Stimulated activated CD4-positive, alpha-beta T cell treated with anti-CD3 and anti-CD28 coated beads, Interleukin-1b, Interleukin-23, amount 100 ng/mL, for 1 hour (primary cell): ENCODE measurements at places on chromosomes 4 and X.

DNA sequence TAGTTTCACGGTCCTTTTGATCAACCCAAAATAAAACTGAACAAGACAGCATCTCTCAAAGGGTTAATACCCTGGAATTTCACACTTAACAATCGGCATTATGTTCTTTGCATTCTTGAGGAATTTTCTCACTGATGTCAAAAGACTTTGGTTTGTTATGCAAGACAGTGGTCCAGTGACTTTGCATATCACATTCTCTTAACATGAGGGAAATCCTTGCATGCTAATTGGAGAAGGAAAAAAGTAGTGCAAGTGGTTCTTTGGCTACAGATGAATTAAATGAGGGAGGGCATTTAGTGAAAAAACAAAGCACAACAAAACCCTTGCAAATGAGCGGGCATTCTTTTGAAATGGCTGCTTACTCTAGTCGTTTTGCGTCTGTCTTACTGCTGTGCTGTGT, 105.1 kb upstream of the LIMCH1 start:
- DNase-seq = no peak

DNA sequence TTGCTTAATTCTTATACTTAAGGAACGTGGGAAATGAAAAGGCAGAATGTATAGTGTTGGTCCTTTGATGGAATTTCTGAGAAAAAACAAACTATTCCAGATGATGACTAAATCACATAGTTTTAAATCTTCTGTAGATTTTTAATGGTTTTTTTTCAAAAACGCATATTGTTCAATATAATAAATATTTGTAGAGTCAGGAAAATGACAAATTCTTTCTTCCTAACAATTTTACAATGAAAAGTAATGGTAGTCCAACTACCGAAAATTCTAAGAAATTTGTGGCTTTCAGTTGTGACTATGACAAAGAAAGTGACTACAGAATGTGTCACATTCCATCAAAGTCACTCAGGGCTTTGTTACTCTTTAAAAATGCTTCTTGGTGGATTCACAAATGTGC, 164.8 kb upstream of the PITX2 start:
- no peak for DNase-seq

DNA sequence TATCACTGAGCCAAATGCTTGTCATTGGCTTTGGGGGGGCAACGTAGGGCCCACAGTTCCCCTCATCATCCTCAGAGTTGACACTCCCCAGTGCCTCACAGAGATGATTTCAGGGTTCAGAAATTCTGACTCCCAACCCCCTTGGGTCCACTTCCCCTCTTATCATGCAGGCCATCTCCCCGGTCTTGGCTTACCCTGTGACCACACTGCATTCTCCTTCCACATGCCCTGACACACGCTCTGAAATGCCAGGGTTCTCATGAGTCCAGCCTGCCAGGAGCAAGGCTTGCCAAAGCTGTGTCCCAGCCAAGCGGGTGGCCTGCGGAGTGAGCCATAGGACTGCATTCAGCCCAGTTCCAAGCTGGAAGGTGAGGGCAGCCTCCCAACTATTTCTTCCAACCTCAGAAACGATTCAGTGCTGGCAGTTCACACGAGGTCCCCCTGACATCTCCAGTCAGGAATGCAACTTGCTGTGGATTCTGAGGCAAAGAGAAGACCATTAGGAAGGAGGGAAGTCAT, 101.2 kb downstream of the SMIM20 start:
- DNase-seq = no peak

DNA sequence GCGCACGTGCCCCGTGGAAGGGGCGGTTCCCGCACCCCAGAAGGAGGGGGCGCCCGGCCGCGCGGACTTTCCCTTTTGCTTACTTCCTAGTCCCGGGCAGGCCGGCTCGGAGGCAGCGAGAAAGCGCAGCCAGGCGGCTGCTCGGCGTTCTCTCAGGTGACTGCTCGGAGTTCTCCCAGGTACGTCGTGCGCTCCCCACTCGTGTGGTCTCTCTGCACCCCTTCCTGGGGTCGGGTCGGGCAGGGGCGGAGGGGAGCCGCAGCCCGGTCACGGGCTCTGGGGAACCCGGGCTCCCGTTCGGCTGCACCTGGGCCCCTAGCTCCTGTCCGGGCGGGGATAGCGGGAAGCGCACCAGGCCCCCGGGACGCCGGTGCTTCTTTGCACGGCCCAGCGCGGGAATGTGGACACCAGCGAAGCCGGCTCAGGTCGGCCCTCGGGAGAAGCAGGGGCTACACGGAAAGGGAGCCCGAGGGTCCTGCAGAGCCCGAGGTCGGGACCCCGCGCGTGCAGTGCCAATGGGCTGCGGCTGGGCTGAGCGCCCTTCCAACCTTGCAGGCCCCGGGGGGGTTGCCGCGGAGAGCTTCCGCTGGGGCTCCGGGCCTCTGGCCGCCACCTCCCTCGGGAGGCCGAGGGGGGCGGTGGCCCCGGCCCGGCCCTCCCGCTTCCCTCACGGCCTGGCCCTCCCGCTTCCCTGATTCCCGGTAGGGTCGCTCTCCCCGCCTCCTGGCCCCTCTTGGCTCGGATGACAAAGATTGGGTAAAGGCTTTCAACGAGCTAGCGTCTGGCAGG, at the start of gene TLR2:
Gene TLR2 (plus strand): TSS at position 99 of the 789 bp plus-strand sequence. CDS start 18,628 bp downstream, outside the sequence.
- peak; percentile 48 for DNase-seq

- no peak for DNase-seq
These were observed 294.3 kb downstream of the FSTL5 start for GRCh38 chr4:161869511-161869910.

GRCh38 chr4:138460477-138461414, 218.6 kb upstream of the SLC7A11 start:
- DNase-seq = no peak
